ENCODE measurements at places on chromosomes 11 and 22. TPM values are rescaled to one million over a fixed set of nuclear protein-coding genes. Genes with fewer than 3 reads are reported as not detected.

The NLRP14 gene
- total RNA-seq = not detected

The ELMOD1 gene
- total RNA-seq = not detected

GRCh38 chr11:31690041-31690440 lies 121.1 kb downstream of the PAX6 start:
- DNase-seq = peak; percentile 35

DNA sequence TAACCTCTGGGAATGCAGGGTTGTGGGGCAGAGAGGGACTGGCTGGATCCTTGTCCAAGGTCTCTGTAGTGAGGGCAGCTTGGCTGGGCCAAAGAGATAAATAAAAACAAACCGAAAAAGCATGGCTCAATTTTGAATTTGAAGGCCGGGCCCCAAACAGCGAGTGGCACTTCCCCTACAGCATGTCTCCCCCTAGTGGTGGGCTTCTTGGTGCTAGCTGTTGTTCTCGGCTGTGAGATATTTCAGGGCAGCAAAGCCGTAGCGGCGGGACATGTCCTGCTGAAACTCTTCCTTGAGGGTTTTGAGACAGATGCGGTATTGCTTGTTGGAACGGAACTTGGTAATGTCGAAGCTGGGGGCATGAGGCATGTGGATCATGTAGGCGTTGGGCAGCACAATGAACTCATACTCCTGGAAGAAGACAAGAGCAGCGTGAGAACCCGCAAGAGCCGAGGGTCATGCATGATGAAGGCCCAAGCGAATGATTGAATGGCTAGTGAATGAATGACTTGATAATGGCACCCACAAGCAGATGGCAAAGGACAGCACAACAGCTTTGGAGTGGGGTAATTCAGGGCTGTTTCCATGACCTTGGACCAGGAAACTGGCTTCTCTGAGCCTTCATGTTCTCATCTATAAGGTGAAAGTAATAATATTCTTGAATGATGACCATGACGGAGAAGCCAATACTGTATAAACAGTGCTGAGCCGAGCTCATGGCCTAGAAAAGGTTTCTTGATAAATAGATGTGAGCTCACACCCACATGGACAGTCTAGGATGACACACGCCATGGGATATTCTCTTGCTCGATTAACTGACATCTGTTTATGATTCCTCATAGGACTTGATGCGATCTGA lies 216.3 kb upstream of the SYN3 start:
- DNase-seq = peak; percentile 36

GRCh38 chr11:4539603-4540219 lies 5.3 kb upstream of the OR52M1 start:
- DNase-seq = peak; percentile 67

GRCh38 chr11:12182302-12182675 lies 71.9 kb downstream of the MICAL2 start:
- DNase-seq = no peak

DNA sequence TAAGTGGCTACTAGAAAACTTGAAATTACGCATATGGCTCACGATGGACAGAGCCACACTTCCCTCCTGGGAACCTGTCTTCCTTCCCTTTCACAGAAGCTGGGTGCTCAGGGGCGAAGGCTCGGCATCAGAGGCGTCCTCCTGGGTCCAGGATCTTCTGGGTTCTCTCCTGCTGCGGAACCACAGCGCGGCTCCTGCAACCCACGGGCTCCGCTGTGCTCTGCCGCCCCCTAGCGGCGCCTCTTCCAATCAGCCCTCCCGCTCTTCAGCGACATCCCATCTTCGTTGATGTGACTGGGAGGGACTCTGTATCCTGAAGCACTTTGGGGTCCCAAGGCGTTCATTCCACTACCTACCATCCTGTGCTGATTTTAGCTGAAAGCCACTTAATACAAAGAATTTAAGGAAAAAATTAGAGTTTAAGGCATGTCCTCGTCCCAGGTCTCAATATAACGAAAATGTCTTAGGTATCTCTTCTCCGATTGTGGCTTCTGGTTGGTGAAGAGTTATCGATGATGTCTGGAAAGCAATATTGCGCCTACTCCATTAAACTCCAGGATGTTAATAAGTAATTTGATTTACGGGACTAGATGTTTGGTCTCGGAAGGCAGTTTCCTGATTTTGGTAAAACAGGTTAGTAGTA lies 14.8 kb upstream of the RPS3 start:
- DNase-seq = peak; percentile 80

DNA sequence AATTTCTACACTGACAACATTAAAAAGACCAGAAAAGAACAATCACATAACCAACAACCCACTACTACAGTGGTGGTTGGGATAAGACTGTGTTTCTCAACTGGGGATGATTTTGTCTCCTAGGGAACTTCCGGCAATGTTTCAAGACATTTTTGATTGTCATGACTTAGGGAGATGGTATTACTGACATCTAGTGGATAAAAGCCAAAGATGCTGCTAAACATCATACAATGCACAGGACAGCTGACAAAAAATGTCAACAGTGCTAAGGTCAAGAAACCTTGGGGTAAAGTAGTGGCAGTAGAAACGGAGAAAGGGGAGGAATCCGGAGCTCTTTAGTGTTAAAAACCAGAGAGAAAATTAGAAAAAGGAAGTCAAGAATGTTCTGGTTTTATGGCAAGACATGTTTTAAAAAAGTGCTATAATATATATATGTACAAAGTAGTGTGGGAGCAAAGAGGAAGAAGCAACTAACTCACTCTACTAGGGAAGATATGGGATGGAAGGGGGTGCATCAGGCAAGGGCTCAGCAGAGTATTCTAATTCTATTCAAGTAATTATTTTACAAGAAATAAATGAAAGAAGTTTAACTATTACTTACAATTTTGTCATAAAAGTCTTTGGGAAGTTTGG lies 37.2 kb downstream of the CKAP5 start:
- peak; percentile 43 for DNase-seq

- DNase-seq = no peak
Measured at GRCh38 chr11:17875891-17876290, 137.0 kb downstream of the SERGEF start.

- no peak for DNase-seq
Measured at GRCh38 chr11:17876827-17877226, 136.0 kb downstream of the SERGEF start.

- no peak for DNase-seq
Measured at GRCh38 chr11:116104498-116105174, 600.4 kb upstream of the CADM1 start.

Data from GM23248 (cell line).